ENCODE measurements at places on chromosomes 12 and 14.

GRCh38 chr12:52146822-52147366 lies 44.9 kb downstream of the KRT80 start:
- DNase-seq = no peak

DNA sequence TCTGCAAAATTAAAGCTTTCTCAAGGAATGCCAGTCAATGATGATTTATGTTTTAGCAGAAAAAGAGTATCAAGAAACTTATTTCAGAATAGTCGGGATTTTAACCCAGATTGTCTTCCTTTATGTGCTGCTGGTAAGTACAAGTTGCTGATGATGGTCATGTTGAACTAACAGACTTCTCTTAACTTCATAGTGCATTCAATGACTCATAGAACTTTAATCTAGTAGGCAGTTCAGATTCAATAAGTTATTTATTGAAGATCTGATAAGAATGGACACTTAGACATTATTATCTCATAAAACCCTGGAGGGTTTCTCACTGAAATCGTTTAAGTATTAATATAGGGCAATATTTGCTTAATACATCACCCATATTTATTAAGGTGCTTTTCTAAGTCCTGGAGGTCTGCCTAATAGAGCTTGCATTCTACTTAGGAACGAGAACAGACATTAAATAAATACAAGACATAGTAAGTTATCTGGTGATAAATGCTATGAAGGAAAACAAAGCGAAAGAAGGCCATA lies 33.8 kb downstream of the TOGARAM1 start:
- DNase-seq = no peak

GRCh38 chr14:99272632-99272898 lies 568 bp upstream of the BCL11B start:
- no peak for DNase-seq

DNA sequence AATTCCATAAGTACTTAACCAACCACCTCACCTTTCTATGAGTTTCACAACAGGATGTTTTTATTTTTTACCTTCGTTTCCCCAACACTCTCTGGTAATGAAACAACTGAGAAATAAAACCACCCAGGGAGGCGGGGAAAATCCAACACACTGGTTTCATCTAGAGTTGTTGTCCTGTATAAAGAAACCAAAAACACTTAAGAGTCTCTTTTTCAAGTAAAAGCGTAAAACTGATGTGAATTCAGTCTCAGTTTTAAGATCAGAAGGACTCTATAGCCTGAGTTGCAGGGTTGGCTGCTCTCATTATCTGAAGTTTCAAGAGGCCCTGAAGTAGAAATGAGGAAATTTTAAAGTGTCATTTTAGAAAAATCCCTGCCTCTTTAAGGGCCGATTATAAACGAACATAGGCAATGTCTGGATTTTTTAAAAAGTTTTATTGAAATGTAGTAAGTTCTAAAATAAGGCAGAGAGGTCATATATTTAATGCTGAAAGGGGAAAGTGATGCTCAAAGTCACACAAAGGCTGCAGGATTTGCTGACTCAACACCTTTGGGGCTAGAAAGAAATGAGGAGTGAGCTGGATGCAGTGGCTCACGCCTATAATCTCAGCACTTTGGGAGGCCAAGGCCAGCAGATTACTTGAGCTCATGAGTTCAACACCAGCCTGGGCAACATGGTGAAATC lies 27.2 kb downstream of the HIGD1C start:
- DNase-seq = no peak

- DNase-seq = no peak
Measured at GRCh38 chr14:29853272-29853671, 74.4 kb downstream of the PRKD1 start.

- DNase-seq = no peak
Measured at GRCh38 chr14:68653804-68654203, 139.1 kb downstream of the ZFP36L1 start.

DNA sequence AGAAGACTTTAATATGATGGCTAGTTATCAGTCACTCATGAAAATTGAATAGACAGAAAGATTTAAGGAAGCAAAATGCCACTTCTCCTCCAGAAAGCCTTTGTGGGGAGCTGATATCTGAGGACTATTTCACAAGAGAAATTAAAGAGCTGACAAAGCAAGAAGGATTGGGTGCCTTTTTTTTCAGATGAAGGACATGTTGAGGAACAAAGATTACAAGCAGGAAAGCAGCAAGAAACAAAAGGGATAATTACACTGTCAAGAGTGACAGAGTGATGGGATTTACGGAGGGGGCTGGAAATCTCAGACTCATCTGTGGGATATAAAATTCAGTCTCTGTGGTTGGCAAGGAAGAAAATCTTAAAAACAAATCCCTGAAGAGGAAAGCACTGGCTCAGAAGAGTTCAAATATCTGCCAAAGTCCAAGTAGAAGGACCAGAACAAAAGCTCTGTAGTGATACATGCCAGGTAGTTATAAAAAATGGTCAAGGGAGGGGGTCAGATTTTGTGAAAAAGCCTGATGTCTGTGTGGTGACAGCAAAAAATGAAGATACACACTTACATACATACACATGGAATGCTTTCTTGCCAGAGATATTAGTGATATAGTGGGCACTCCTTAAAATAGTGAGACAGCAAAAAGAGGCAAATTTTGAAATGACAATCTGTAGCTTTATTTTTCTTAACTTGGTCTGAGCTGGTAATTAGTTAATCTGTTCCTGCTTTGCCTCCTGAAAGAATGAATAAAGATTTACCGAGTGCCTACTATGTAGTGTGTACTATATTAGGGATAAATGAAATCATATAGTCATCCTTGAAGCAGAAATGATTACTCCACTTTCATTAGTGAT lies 62.9 kb downstream of the EPS8 start:
- no peak for DNase-seq

DNA sequence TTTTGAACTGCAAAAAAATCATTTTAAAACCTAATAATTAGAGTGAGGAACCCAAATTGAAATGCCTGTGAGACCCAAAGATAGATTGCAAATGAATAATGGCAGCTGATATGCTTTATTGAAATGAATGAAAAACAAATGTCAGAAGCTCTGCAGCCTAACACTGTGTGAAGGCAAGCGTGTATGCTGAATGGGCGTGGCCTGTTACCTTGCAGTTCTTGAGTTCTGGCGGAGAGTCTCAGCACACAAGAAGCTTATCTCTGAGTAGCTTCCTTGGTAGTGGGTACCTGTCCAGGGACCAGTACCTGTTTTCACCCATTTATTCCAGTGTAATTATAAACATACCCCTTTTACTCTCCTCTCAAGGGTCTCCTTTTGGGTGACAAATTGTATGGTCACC lies 341.2 kb downstream of the NPAS3 start:
- no peak for DNase-seq

All from DMS79 treated with DMSO at 0.1 percent for 48 hours (cell line).